ENCODE measurements at places on chromosomes 2 and 18.

- DNase-seq = no peak
These were observed 158.7 kb upstream of the ZC3H15 start for GRCh38 chr2:186327251-186327868.

GRCh38 chr18:72261590-72261989 lies 282.6 kb downstream of the CBLN2 start:
- no peak for DNase-seq

GRCh38 chr2:121319941-121320340 lies 34.9 kb upstream of the TFCP2L1 start:
- no peak for DNase-seq

DNA sequence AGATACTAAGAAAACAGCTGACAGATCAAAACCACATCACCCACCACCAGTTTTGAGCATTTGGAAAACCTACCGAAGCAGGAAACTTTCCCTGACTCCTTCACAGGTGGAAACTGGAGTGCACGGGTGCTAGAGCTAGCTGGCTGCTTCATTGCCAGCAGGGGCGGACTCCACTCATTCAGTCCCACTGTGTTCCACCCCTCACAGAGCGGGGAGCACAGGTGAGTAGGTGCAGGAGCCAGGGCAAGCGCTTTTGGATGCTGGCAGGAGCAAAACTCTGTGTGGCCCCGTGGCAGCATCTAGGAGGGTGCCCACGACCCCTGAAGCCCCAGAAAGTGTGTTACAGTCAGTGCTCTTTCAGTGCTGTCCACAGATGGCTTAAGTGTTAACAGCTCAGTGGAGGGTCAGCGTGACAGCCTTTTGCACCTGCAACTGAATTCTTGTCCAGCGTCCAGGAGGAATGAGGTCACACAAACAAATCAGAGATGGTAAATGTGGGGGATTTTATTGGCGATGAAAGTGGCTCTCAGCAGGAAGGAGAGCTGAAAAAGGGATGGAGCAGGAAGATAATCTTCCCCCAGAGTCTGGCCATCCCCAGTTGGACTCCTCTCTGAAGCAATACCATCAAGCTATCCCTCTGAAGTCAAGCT lies 71.1 kb downstream of the TMEM163 start:
- no peak for DNase-seq

GRCh38 chr2:96616535-96616934 lies 21.6 kb downstream of the KANSL3 start:
- no peak for DNase-seq

GRCh38 chr2:157143901-157144300 lies 113.6 kb upstream of the GALNT5 start:
- DNase-seq = no peak

- peak; percentile 21 for DNase-seq
These were observed 62.4 kb downstream of the TANC1 start for GRCh38 chr2:159030674-159031380.

GRCh38 chr2:235693279-235693678 lies 199.4 kb downstream of the AGAP1 start:
- no peak for DNase-seq

GRCh38 chr2:83757329-83757728 lies 701.8 kb downstream of the SUCLG1 start:
- no peak for DNase-seq

- no peak for DNase-seq
These were observed 54.9 kb downstream of the ZCCHC2 start for GRCh38 chr18:62577765-62578164.

GRCh38 chr2:195642027-195642678 lies 14.9 kb upstream of the SLC39A10 start:
- DNase-seq = no peak

DNA sequence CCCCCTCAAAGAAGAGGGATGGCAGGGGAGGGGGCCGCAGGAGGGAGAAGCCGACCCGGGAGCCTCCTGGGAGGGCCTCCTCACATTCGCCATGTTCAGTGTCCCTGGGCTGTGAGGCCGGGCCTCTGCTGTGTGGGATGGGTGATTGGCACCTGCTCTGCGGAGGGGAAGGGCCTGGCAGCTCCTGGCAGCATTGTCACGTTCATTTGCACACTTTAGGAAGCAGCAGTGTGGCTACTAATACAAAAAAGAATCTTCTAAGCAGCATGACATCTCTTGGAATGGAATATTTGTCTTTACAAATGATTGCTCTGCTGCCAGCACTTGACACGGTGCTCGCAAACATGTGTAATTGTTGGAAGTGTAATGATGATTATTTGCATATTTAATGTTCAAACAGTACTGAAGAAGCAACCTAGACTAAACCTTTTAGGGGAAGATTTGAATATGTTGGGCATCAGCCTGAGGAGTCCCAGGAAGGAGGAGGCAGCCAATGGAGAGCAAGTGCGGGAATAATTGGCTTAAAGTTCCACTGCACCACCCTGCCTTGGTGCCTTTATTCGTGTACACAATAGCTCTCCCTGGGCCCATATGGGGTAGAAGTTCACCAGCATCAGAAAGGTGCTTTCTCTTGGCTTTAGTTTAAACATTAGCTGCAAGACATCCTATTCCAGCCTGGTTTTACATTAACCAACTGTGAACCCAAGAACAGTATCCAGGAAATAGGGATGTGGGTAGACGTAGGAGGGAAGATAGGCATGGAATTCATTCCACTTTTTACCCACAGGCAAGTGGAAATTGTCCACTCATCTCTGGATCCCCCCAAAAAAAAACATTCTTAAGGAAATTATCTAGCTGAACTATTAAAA lies 404.9 kb downstream of the TMEM182 start:
- DNase-seq = no peak

GRCh38 chr2:232611559-232612218 lies 21.7 kb upstream of the EFHD1 start:
- DNase-seq = peak; percentile 79

DNA sequence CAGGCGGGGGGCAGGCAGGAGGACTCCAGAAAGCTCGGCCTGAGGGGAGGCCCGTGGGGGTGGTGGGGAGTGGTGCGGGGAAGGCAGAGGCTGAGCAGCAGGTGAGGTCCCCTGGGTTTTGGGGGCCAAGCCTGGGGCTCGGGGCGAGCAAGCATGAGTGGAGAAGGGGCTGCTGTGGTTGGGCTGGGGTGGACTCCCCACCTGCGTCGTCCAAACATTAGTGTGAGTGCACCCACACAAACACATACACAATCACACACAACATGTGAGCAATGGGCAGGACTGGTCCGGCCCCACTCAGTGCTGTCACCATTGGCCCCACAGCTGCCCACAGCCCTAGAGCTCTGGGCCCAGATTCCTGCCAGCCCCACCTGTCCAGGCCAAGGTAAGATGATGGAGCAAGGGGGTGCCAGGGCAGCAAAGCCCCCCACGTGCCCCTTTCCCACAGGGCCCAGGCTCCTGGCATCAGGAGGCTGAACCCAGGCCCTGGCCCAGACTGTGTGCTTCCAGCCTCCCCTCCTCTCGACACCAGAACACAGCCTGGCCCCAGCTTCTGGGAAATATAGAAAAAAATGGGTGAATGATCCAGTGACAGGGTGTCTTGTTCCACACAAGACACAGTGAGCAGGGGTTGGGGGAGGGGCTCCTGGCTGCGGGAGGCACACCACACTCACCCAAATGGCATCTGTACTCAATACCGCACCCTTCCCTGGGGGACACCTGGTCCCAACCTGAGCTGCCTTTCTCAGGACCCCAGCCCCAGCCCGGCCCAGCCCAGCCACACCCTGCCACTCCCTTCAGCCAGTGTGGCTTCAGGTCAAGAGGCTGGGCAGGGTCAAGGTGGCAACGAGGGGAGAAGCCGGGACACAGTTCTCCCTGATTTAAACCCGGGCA lies 463 bp upstream of the ALPP start:
- no peak for DNase-seq

GRCh38 chr2:134705861-134706586 lies 12.8 kb downstream of the TMEM163 start:
- DNase-seq = no peak

GRCh38 chr2:172480301-172481218 lies 53.2 kb downstream of the ITGA6 start:
- DNase-seq = no peak

- DNase-seq = peak; percentile 86
These were observed 50.2 kb upstream of the DTNA start for GRCh38 chr18:34659579-34660517.

- no peak for DNase-seq
These were observed 920.9 kb downstream of the NRXN1 start for GRCh38 chr2:50111067-50111466.

GRCh38 chr2:180003073-180003472 lies 4.0 kb downstream of the CWC22 start:
- DNase-seq = no peak

DNA sequence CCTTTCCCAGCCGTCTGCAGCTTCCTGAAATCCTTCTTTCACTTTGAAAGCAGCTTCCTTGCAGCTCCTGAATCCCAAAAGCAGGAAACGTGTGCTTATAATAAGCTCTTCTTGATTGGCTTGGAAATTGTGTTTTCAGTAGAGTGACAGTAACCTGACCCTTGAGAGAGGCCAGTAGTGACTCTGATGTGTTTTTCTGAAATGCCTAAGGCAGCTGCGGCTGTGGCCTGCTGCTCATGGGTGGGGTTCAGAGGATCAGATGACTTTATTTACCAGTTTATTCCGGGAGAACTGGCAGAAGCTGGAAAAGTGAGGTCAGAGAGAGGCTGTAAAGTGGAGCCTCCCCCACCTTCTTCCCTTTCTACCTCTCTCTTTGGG lies 31.9 kb upstream of the RPIA start:
- DNase-seq = no peak

DNA sequence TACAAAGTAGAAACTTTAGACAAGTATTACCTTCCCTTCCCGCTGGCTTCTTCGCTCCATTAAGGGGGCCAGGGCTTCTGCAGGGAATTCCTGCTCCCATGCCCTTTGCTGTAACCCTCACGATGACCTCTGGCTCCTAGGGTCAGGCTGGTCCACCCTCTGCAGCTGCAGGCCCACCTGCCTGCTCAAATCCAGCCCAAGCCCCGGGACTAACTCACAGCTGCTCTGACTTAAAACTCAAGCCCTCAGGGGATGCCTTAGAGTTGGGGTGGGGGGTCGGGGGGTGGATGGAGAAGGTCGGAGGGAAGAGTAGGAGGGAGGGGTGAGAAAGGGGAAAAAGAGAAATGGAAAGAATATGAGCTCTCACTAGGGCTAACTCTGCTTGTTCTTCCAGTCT lies 4.9 kb downstream of the IGFBP5 start:
- no peak for DNase-seq

GRCh38 chr2:159086342-159086741 lies 117.9 kb downstream of the TANC1 start:
- no peak for DNase-seq

DNA sequence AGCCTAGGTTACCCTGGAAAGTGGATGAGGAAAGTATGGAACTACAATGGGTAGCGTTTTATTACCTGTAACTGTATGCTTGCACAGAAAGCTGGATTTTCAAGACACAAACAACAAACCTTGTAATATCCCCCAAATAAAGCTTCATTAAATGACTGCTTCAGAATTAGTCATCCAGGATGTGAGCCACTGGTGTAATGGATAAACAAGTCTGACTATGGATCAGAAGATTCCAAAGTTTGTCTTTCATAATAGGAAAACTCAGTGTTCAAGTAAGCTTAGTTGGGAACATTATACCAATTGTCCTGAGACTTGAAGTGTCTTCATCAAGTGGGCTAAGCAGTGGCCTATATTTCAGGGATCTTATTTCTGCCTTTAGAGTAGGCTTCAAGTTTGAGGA lies 518.8 kb downstream of the LRP1B start:
- no peak for DNase-seq

GRCh38 chr2:71830497-71831192 lies 317.0 kb downstream of the CYP26B1 start:
- DNase-seq = no peak

- DNase-seq = no peak
These were observed 41.8 kb upstream of the CDC42EP3 start for GRCh38 chr2:37713258-37713700.

- no peak for DNase-seq
These were observed 213.9 kb upstream of the CYP26B1 start for GRCh38 chr2:72361521-72361920.

GRCh38 chr2:185828326-185828725 lies 89.7 kb downstream of the FSIP2 start:
- no peak for DNase-seq

DNA sequence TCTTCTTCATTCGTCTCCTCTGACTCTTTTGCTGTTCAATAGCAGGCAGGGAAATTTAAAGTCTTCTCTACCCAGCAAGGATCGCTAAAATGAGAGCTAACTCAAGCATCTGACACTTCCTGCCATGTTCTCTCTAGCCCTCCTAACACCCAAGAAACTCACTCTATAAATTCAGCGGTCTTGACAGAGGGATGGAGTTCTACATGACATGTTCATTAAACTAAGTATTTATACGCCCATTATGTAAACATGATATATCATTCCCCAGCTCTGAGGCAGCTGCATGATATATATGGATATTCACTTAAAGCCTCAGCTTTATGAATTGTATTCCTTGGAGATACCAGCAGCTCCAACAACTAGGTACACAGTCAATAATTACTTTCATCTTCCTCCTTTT lies 231.0 kb downstream of the METTL4 start:
- no peak for DNase-seq

DNA sequence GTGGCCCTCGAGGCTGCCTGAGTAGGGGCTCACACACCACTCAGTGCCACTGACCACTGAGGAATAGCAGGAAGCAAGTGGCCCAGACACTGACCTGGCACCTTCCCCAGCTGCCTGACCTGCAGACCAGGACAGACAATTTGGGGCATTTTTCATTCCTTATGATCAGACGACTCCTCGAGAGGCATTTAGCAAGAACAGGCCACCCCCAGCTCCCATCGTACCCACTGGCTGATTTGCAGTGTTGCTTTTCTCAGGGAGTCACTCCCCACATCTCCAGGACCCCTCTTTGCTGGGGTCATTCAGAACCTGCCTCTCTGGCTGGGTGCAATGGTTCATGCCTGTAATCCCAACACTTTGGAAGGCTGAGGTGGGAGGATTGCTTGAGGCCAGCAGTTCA lies 185.7 kb downstream of the HAUS1 start:
- DNase-seq = no peak

GRCh38 chr2:56380861-56381260 lies 197.1 kb downstream of the CCDC85A start:
- no peak for DNase-seq

DNA sequence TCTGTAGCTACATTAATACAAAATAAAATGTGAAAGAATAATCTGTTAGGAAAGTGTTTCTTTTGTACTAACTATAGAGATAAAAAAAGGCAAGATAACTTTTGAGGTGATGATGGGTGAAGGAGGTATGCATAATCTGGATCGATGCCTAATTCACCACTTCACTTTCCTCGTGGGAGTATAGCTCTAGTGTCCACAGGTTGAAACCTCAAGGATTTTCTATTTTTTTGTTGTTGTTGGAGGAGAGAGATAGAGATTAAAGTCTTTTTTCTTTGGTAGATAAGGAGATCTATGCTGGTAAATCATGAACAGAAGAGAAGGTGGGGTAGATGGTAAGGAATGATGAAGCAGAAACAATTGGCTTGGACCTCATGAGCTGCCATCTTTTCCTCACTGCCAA lies 635.3 kb upstream of the ZEB2 start:
- no peak for DNase-seq
